ENCODE measurements at places on chromosomes 12 and 14.
A peak's percentile ranks its signal among the peaks of the same experiment; 100 is the strongest.

DNA sequence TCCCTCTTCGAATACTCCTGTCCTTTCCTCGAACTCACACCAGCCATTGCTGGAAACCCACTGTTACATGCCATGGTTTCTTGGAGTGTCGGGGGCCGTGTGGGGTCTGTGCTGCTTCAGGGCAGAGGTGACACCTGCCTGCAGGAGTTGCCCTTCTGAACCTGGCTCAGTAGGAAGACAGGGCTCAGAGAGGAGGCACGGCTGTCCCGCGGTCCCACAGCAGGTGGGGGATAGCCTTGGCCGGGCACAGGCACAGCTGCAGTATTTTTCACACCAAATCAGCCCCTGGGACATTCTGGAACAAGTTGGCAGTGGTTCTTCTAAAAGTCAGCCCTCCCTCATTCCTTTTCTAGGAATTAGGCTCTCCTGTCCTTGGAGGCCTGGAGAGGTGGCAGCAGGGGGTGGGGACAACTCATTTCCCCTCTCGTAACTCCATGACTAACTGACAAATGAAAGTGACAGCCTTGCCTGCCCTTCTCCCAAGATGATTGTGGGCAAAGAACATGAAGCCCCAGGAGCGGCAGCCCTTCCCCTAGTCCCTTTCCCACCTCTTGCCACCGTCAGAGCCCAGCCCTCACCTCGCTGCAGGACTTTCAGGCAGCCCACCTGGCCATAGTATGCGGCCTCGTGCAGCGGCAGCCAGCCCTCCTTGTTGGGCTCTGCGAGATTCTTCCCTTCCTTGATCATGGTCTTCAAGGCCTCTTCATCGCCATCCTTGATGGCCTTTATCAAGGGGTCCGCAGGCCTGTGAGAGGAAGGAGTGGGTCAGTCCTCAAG is 22.4 kb downstream of the ASB2 start:
- DNase-seq: no peak

DNA sequence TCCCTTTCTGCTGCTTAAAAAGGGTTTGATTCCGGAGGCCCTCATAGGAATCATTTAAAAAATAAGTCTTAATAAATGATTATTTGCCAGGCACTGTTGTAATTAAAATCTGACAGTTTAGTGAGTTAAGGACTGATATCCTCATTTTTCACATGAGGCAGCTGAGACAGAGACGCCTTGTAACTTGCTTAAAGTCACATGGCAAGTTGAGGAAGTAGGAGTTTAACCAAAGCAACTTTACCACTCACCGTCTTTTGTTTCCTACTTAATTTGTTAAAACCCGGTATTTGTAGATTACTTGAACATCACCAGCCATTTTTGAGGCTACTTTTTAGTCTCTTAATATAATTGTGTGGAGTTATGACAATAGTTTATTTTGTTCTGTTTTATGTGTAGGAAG is 2.4 kb downstream of the TIGAR start:
- no peak for DNase-seq

GRCh38 chr14:57933349-57933748 is 67.5 kb upstream of the SLC35F4 start:
- DNase-seq: no peak

DNA sequence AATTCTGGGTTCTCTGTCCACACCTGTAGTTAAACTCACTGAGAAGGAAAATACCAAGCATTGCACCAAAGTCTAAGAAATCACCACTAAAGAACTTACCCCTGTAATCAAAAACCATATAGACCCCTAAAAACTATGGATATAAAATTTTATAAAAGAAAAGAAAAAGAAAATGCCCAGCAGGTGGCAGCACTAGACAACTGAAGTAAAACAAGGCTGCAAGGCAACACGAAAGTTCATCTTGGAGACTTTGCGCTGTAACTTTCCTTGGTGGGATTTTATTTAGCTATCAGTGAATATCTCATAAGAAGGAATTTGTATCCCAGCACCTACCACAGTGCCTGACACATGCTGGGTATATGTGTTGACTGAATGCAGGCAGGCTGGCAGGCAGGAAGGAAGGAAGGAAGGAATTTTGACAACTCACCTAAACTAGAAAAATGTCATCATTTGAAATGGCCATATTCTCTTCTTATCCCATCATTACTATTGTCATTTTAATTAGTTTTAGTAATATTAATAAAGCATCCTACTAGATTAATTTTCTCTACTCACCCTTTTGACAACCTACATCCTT is 68.2 kb upstream of the ETV6 start:
- DNase-seq: peak; percentile 83

- DNase-seq: peak; percentile 22
These were observed 180.3 kb downstream of the IPO8 start for GRCh38 chr12:30515351-30515750.

GRCh38 chr12:132160016-132160415 is 15.8 kb downstream of the NOC4L start:
- DNase-seq: no peak

GRCh38 chr12:30448038-30448437 is 247.6 kb downstream of the IPO8 start:
- no peak for DNase-seq

- no peak for DNase-seq
These were observed 29.2 kb upstream of the PLEKHG6 start for GRCh38 chr12:6281081-6281809.

GRCh38 chr12:12202105-12202504 is 64.7 kb downstream of the LRP6 start:
- DNase-seq: no peak

GRCh38 chr14:50666772-50667683 is 1.1 kb downstream of the SAV1 start:
- no peak for DNase-seq

GRCh38 chr12:123895451-123895850 is 77.2 kb downstream of the CCDC92 start:
- DNase-seq: no peak

GRCh38 chr12:120498870-120499515 is 3.1 kb downstream of the DYNLL1 start:
- no peak for DNase-seq

DNA sequence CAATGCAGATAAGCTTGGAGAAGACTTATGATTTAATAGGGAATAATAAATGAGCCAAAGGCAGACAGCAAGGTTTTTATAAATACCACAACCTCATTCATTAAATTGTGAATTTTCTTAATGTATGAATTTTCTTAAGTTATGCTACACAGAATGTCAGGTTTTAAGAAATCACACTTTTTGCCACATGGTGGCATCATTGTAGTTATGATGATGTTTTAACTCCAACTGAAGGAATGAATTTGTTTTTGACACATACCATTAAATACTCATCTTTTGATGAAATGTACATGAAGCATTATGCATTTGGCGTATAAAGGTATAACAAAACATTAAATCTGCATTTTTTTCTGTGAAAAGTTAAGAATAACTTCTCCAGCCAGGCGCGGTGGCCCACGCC is 524.1 kb upstream of the FBXO33 start:
- peak; percentile 22 for DNase-seq

- no peak for DNase-seq
These were observed 454.0 kb upstream of the TBX3 start for GRCh38 chr12:115137812-115138521.

DNA sequence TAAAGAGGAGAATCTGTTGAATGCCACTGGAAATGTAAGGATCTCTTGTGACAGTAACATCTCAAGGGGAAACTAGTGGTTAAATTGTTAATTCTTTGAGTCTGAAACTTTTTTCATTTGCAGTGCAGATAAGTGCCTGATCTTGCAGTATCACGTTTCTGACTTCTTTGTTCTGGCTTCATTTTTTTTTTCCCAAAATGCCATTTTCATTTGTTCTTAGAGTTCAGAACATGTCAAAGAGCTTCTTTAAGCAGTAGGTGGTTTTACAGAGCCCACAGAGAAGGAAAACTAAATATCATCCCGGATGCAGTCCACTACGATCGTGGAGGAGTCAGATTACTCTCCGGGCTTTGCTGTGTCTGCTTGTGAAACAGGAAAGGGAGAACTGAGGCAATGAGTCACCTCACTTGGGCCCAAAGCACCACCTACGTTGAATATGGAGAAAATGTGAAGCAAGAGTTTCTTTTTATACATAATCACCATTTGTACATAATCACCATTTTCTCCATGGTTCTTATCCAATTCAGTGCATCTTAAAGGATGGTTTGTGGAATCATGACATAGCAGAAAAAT is 43.9 kb downstream of the HMGA2 start:
- no peak for DNase-seq

DNA sequence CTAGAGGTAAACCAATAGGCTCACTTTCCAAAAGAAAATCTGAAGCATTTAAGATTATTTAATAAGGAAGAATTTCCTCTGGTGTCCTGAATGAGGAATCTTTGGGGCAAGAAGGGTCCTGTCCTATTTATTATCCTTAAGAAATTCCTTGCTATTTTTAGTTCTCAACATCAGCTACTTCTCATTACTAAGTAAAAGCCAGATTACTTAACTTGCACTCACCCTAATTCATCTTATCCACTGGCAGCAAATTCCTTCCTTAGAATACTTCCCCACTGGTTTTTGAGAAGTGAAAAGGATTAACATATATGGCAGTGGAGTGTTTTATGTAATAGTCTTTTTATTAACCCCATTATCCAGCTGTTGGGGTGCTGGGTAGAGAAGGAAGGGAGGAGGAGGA is 767.7 kb downstream of the DIO2 start:
- no peak for DNase-seq

Data from SK-N-MC (cell line).